ENCODE measurements at places on chromosomes 4 and X. TPM values are rescaled to one million over a fixed set of nuclear protein-coding genes. Genes with fewer than 3 reads are reported as not detected.

CT45A1 gene
- total RNA-seq, result not detected

WDR17 gene
- total RNA-seq, result 1.0 TPM

PABPC5 gene
- total RNA-seq, result 4.3 TPM

PPP4R3C gene
- not detected for total RNA-seq

GUF1 gene
- 21.9 TPM for total RNA-seq

MAGEE1 gene
- total RNA-seq, result 2.2 TPM

UGT2B15 gene
- not detected for total RNA-seq

SPATA4 gene
- total RNA-seq, result not detected

MAGEB2 gene
- total RNA-seq, result 0.35 TPM

ZNF674 gene
- 4.2 TPM for total RNA-seq

NIPAL1 gene
- 1.7 TPM for total RNA-seq

PLP1 gene
- 60.7 TPM for total RNA-seq

NAA10 gene
- 86.7 TPM for total RNA-seq

RHOH gene
- 2.1 TPM for total RNA-seq

TENM3 gene
- total RNA-seq, result 83.5 TPM

GAGE12E gene
- total RNA-seq, result not detected

ANXA10 gene
- not detected for total RNA-seq

MND1 gene
- total RNA-seq, result 32.1 TPM
